ENCODE measurements at places on chromosomes 16 and 17.
A peak's percentile ranks its signal among the peaks of the same experiment; 100 is the strongest.

- DNase-seq = no peak
Measured at GRCh38 chr16:28280881-28281836, 11.2 kb upstream of the SBK1 start.

GRCh38 chr16:11109566-11109965 is 146.4 kb downstream of the SOCS1 start:
- peak; percentile 48 for DNase-seq

- no peak for DNase-seq
Measured at GRCh38 chr17:81040791-81041337, 5.9 kb downstream of the BAIAP2 start.

DNA sequence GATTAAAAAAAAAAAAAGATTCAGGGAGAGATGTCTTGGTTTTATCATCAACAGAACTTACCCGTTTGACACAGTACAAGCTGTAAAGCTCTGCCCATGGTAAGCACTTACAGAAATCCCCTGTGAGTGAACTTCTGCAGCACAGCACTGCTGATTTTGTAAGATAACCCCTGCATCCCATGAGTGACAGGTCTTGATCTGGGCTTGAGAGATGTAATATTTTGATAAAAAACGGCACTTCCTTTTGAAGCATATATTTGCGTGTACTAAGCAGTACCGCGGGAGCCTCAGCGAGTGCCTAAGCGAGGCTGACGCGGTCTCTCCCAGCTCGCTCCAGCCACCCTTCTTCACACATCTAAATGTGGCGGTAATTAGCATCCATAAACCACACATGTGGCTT is 50.5 kb downstream of the IKZF3 start:
- DNase-seq = no peak

GRCh38 chr16:73288520-73288919 is 240.6 kb upstream of the ZFHX3 start:
- no peak for DNase-seq

DNA sequence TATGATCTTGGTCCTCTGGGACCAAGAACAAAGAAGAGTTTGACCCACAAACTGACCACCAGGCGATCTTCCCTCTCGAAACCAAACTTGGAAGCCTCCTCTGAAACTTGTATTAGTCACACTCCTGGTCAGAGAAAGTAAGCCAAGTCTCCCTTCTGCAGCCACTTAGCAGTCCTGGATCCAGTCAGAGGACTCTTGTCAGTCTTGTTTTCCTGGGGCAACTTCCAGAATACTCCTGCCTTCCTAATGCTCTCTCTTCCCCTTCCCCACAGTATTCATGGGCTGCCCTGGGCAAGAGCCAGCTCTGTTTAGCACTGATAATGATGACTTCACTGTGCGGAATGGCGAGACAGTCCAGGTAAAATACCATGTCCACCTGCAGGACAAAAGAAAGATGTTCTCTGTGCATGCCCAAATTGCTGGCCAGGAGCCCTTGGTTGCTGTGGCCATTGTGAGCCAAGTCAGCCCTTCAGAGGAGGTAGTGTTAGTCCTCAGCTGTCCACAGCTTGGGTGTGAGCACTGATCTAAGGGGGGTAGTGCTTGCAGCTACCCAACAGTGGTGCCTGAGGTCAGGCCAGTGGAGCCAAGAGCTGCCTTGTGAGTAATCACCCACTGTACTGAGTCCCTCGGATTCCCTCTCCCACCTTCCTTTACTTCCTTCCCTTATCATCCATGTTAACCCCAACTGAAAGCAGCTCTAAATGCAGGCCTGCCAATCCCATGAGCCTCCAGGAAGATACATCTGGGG is 31.2 kb downstream of the CDH3 start:
- no peak for DNase-seq

GRCh38 chr17:19756546-19756945 is 8.4 kb upstream of the ALDH3A1 start:
- no peak for DNase-seq

GRCh38 chr17:68697850-68698361 is 96.7 kb upstream of the FAM20A start:
- DNase-seq = peak; percentile 80

DNA sequence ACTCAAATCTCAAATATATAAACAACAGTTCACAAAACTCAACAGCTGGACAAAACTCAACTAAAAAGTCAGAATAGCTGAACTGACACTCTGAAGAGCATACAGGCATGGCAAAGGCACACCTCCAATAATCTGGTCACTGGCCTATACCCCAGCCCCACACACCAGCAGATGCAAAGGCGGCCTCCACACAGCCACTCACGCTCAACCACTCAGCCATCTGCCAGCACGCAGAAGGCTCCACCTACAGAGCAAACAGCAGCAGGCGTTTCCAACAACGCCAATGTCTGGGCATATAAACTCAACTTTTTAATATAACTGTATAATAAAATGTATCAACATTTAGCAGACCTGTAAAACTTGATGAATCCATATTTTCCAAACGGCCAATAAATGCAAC is 17.2 kb downstream of the USP7 start:
- DNase-seq = no peak

DNA sequence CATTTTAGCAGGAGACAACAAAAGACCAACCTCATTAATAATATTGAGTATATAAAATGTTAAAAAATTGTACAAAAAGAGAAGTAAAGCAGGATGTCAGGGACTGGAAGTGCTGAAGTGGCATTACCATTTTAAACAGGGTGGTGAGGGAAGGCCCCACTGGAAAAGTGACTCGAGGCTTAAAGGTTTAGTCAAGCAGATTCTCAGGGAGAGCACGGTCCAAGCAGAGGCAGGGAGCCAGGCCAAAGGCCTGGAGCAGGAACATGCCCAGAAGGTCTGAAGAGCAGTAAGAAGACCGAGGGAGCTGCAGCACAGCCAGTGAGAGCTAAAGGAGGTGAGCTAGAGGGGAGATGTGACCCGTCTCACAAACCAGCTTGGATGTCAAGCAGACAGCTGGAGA is 7.6 kb downstream of the XPO6 start:
- DNase-seq = no peak

- DNase-seq = no peak
Measured at GRCh38 chr17:4038076-4038475, 73.8 kb upstream of the ATP2A3 start.

- no peak for DNase-seq
Measured at GRCh38 chr16:3838600-3839401, 41.7 kb downstream of the CREBBP start.

DNA sequence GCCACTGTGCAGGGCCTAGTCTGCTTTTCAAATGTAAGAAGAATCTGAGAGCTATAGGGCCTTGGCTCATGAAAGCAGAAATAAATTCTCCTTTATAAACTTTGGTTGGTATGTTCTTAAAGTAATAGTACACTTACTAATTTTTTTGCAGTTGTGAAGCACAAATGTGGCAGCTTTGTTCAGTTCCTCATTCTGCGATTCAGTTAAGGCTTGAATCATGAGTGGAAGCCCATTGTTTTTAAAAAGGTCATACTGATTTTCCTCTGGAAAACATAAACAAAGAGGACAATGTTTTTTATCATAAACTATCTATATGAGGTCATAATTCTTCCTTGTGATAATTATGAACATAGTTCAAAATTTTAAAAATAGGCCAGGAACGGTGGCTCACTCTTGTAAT is 23.6 kb upstream of the DYNC1LI2 start:
- no peak for DNase-seq

- peak; percentile 91 for DNase-seq
Measured at GRCh38 chr16:87017371-87018012, 299.7 kb downstream of the C16orf95 start.

DNA sequence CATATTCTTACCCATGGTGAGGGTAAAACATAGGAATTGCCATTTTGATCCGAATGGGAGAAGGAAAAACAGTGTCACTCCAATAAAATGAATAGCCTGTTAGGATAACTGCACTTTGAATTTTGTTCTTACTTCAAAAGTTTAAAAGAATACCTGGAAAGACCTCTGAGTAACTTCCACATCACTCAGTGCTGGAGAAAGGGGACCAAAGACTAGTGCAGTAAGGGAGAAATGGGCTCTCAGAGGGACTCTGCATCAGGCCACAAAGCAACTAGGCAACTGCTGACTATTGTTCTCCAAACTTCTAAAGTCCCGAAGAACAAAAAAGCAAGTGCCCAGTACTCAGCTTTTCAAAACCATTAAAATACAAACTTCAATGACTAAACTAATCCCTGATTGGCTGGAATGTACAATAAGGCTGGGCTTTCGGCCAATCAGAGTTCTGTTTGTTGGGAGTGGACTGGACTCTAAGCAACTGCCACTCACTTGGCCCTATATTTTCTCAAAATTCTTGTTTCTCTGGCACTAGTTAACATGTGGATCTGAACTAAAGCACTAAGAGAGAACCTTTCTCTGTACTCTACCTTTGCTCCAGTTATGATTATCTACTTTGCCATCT is 6.2 kb downstream of the DNAJC7 start:
- no peak for DNase-seq

GRCh38 chr17:48646183-48647102 is 20.3 kb upstream of the HOXB9 start:
- DNase-seq = no peak
